Effector CD4-positive, alpha-beta T cell (primary cell): ENCODE measurements at places on chromosomes 7 and 10.

DNA sequence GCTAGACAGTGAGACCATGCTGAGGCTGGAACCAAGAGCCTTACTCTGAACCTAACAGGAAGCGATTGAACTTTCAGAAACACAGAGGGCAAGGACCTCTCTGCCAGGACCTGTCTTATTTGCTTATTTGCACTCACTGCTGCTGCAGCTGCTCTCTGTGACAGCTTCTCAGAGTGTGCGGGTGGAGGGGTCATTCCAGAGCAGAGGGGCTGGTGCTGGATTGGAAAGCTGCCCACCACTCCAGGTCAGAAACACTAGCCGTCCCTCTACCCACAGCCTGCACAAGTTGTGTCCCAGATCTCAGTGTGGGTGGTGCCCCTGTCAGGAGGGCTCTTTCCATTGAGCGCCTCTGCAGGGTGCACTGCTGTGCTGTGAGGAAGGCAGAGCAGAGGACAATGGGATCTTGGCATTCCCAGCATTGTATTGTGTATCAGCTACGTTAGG lies 126.2 kb downstream of the CCNY start:
- no peak for DNase-seq

DNA sequence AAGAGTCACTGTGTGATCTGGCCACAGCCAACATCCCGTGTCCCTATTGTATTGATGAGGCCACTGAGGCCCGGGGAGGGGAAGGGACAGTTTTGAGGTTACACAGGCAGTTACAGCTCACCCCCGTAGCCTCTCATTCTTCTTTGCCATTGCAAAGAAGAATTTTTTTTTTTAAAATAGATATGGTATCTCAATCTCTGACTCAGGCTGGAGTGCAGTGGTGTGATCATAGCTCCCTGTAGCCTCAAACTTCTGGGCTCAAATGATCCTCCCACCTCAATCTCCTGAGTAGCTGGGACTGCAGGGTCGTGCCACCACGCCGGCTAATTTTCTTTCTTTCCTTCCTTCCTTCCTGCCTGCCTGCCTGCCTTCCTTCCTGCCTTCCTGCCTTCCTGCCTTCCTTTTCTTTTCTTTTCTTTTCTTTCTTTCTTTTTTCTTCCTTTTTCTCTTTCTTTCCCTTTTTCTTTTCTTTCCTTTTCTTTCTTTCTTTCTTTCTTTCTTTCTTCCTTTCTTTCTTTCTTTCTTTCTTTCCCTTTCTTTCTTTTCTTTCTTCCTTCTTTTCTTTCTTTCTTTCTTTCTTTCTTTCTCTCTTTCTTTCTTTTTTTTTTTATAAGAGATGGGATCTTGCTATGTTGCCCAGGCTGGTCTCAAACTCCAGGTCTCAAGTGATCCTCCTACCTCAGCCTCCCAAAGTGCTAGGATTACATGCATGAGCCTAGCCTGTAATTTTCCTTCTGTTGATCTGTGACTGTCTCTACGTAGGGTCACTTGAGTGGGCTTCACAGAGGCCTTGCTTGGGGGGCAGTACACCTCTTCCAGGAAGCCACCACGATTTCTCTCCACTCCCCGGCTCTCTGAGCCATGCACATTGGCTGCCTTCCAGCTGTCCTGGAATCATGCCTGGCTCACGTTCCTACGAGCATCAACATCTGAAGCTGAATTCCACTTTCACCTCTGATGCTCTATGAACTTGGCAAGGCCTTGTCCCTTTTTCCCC lies 31.3 kb downstream of the TMEM270 start:
- no peak for DNase-seq

DNA sequence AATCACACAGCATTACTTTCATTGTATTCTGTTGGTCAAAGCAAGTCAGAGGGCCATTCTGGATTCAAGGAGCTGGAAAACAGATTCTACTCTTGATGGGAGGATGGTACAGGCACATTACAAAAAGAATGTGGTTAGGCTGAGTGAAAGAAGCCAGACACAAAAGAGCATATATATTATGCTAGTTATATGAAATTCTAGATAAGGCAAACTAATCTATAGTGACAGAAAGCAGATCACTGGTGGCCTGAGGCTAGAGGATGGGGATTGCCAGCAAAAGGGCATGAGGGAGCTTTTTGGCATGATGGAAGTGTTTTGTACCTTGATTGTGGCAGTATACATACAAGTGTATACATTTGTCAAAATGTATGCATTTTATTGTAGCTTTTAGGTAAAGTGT lies 96.8 kb downstream of the SPAG6 start:
- no peak for DNase-seq

DNA sequence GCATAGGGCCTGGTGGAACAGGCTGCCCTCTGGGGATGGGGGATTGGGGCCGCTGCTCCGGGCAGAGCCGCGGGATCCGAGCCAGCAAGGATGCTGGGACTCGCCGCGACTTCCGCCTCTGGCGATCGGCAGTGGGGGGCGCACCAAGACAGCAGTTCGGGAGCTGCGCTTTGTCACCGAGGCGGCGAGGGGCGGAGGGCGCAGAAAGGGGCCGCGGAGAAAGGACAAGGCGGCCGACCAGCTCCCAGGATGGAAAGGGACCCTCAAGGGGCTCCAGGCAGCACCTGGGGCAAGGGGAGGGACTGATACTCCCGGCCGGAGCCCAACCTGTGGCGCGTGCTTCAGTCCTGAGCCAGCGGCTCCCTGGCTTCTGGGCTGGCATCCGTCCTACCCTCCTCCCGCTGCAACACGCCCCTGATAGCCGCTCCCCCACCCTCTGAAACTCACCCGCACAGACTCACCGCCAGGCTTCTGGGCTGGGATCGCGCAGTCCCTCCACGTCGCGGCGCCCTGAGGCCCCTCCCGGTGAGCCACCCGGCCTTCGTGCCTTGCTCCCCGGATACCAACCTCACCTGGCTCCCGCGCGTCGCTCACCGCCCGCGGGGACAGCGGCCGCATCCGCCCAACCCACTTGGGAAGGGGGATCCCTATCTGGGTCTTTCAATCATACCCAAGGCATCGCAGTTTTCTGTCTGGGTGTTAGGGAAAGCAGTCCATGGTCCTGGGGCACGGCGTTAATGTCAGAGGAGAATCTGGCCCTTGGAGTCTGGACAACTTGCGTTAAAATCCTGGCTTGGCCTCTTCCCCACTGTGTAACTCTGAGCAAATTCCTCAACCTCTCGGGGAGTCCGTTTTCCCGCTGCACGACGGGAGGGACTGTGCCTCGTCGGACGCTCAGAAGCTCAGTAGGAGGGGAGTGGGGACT lies 7.0 kb upstream of the EVX1 start:
- no peak for DNase-seq

DNA sequence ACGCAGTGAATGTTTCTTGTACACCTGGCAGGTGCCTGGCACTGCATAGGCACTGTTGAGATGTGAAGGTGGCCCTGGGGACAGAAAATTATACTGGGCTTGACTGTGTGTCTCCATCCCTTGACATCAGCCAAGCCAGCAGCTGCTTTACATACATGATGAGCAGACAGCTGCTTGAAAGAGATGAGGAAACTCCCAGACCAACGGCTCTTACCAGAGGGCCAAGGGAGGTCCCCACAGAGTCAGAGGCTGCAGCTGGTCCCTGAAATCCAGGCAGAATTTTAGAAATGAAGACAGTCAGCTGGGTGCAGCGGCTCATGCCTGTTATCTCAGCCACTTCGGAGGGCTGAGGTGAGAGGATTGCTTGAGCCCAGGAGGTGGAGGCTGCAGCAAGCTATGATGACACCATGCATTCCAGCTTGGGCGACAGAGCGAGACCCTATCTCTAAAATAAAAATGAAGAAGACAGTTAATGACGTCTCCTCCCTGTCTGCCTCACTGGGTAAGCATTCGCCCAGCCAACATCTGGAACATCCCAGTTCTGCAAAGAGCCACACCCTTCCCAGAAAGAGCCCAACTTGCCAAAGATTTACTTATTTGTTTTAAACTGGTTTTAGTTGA lies 17.6 kb downstream of the LIMK1 start:
- DNase-seq = no peak

- DNase-seq = no peak
Observed at GRCh38 chr10:117000580-117000979, 4.4 kb downstream of the SHTN1 start.

- no peak for DNase-seq
Observed at GRCh38 chr10:48610585-48611093, 5.8 kb upstream of the ARHGAP22 start.
